ENCODE measurements at places on chromosomes 2 and 18.
A peak's percentile ranks its signal among the peaks of the same experiment; 100 is the strongest.

GRCh38 chr18:48935433-48935774 lies 15.4 kb downstream of the SMAD7 start:
- no peak for DNase-seq

DNA sequence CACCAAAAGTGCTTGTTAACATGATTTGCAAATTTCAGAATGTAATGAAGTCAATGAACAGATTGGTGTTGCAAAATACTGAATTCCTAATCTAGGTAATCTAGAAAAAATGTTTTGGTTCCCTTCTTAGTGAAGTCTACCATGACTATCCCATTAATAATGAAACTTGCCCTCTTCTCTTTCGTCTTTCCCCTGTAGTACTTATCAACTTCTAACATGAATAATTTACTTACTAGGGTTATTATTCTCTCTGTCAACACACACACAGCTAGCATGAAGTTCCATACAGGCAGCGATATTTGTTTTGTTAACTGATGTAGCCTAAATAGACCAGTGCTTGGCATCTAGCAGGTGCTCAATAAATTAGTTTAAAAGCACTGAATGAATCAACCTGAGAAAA lies 160.2 kb downstream of the NCK2 start:
- no peak for DNase-seq

- no peak for DNase-seq
Measured at GRCh38 chr2:106095478-106096298, 98.4 kb downstream of the UXS1 start.

DNA sequence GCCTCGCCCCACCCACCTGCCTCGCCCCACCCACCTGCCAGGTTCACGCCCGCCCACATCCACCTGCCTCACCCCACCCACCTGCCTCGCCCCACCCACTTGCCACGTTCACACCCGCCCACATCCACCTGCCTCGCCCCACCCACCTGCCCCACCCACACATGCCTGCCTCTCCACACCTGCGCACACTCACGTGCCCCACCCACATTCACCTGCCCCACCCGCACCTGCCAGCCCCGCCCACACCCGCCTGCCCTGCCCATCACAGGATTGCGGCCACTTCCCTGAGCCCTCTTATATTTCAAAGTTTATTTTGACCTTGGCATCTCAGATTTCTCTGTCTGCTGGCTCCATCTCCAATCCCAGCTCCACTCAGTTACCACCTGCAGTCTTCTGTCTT lies 217.5 kb upstream of the SOX11 start:
- DNase-seq: no peak

GRCh38 chr2:11742702-11743357 lies 3.6 kb upstream of the LPIN1 start:
- DNase-seq: no peak

GRCh38 chr2:10288606-10289005 lies 14.1 kb upstream of the HPCAL1 start:
- DNase-seq: no peak

- no peak for DNase-seq
Measured at GRCh38 chr2:66862885-66863650, 428.1 kb downstream of the MEIS1 start.

DNA sequence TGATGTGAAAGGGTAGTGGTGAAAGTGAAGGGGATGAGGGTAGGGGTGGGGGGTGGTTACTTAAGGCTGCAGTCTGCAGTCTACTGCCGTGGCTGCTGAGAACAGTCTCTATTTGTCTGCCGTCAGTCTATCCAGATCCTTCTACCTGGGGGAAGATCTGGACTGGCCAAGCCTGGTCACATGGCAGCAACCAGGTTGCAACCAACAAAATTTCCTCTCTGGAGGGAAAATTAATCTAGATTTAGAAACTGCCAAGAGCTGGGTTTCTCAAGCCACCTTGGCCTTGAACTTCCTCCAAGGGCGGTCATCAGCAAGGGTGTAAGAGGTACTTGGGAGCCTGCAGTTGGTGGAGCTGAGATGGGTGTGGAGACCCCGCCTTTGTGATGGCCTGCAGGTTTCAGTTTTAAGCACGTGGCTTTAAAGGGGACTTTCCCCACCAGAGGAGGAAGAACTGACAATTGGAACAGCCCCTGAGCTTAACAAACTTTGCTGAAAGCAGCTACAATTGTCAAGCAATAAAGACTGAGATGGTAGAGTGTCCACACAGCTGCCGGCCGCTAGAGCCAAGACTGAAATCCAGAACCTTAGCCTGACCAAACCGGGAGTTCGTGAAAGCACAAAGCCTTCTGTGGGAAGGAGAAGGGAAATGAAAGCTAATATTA lies 31.4 kb upstream of the KCMF1 start:
- no peak for DNase-seq

GRCh38 chr2:121810959-121811853 lies 55.8 kb downstream of the TSN start:
- peak; percentile 27 for DNase-seq

DNA sequence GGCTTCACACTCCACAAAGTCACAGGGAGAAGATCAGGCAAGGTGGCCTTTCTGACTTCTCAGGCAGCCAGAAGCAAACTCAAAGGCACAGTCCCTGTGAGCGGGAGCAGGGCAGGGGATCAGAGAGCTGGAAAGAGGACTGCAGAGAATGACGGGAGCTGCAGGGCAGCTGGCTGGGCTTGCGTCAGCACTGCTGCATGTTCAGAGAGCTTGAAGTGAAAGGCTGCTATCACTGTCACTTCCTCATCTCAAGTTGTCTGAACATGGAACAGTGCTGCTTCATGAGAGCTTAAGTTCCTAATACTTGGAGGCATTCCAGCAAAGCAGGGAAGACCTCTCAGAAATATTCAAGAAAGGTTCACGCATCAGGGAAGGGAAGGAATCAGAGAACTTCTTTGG lies 20.4 kb downstream of the TGFBRAP1 start:
- no peak for DNase-seq

GRCh38 chr18:42310956-42311355 lies 355.9 kb downstream of the PIK3C3 start:
- DNase-seq: no peak

- no peak for DNase-seq
Measured at GRCh38 chr18:76259711-76260110, 235.3 kb downstream of the ZNF516 start.

DNA sequence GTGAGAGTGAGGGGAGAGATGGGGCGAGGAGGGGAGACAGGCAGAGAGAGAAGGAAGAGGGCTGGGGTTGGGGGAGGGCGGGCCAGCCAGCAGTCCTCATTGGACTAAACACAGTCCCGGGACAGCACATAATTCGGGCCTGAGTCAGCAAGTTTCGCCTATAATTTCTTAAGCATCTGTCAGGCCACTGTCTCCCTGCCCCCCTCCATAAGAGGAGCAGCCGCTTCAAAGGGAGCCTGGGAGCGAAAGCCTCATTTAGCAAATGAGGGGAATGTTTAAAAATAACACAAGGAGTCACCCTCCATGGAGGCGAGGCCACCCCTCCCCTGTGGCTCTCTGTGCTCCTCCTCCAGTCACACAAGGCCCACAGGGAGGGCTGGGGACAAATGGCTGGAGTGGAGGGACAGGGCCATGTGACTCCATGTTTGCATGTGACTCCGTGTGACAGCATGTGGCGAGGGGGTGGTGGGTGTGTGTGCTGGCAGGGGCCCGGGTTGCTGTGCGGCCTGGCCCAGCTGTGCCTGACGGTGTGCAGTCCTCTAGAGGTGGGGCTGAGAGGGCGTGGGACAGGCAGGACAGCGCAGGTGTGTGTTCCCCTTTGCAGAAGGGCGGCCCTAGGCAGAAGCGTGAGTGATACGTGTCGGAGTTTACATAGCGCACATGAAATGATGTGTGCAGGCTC lies 162.4 kb downstream of the CELF4 start:
- peak; percentile 77 for DNase-seq

- DNase-seq: no peak
Measured at GRCh38 chr2:42754021-42754775, 9.7 kb downstream of the OXER1 start.

DNA sequence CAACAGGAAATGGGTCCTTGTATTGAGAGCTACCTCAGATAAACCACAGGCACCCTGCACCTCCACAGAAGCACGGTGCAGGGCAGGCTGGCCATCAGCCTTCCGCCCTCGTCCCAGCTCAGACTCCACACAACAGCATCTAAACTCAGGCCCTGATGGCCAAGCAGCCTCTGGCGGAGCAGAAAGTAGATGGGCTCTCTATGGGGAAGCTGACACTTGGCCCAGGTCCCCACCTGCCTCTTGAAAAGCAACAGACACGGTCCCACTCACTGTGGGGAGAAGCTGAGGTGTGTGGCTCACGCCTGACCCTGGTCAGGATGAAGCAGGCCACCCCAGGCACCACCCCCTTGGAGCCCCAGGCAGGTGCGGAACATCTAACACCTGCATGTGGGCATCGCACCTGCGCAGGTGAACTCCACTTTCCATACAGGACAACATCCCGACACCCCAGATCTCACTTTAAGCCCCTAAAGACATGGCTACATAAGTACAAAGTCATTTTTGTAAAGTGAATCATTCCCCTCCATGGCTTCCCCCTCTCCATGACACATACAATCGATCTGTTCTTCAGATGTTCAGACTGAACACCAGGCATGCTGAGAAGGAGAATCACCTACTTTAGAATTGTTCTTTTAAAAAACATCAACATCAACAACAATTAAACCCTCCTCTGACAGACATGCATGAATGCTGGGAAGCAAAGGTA lies 208.4 kb downstream of the ZBTB7C start:
- no peak for DNase-seq

GRCh38 chr2:136171223-136171622 lies 53.3 kb upstream of the CXCR4 start:
- DNase-seq: no peak

Measured in HFF-Myc (cell line).